ENCODE measurements at places on chromosomes 1 and 21.

DNA sequence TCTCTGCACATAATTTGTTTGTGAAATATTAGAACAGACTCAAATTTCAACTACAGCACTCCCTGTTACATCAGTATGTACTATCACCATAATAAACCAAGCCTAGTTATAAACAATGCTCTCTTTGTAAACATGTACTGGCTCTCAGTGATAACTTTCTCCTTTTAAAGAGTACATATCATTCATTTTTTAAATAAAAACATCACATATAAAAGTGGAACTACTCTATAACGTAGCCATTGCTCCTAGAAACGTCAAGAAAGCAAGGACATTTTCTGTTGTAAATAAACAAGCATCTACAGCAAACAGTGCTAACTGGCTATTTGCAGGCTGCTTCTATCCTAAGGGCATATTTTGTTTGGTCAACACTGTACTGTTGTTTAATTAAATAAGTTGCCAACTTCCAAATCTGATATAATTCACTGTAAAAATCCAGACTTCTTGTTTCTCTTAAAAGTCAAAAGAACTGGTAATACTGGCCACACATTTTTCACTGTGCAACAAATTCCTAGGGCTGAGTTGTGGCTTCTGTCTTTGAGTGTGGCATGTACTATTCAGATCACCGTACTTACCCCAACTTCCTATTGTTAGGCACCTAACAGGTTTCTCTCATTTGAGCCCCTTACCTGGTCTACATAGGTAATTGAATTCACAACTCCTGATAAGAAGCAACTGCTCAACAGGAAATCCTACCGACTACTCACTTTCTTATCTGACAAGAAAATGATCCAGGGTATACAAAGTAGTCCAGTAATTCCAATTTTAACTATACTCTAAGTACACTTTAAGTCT lies 111.9 kb downstream of the DENND1B start:
- no peak for DNase-seq

DNA sequence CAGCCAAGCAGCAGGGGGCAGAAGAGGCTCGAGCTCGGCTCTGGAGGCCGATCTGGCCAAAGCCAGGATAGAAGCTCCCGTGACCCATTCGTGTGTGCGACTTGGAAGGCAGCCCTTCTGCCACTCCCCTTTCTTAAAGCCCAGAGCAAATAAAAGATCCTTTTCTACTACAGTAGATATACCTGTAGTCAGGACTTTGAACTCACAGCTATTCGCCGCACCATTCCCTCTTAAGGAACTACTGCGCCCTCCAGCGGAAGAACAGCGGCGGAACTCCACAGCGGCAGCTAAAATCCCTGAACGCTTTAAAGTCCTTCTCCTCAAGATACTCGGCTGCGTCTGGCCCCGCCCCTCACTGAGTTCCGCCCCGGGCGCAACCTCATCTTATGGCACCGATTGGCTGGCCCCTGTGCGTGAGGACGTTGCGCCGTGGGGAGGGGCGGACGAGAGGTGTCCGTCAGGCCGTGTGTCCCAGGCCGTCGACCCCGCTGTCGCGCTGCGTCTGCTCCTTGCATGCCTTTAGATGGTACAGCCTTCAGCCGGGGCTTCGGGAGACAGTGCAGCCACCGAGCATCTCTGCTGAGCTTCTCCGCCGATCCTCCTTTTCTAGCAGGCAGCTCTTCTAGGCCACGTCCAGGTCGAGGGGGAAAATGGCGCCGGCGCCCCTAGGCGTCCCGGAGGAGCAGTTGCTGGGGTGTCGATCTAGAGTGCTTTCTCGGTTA lies at the start of gene LRIG2:
Gene LRIG2, plus strand, starts transcription at position 442 of the 722 bp plus-strand sequence. Its CDS starts 209 bp downstream, at position 651.
- peak; percentile 98 for DNase-seq

- no peak for DNase-seq
These were observed 147.9 kb downstream of the MRPL39 start for GRCh38 chr21:25459365-25459764.

- no peak for DNase-seq
These were observed 8.8 kb upstream of the HENMT1 start for GRCh38 chr1:108669679-108670078.
